ENCODE measurements at places on chromosomes 11 and 22. TPM values are rescaled to one million over a fixed set of nuclear protein-coding genes. Genes with fewer than 3 reads are reported as not detected.

The NAT10 gene
- total RNA-seq = 124 TPM

The ANKK1 gene
- total RNA-seq = 0.11 TPM

GRCh38 chr11:70001246-70001645, 76.9 kb upstream of the ANO1 start:
- no peak for DNase-seq

DNA sequence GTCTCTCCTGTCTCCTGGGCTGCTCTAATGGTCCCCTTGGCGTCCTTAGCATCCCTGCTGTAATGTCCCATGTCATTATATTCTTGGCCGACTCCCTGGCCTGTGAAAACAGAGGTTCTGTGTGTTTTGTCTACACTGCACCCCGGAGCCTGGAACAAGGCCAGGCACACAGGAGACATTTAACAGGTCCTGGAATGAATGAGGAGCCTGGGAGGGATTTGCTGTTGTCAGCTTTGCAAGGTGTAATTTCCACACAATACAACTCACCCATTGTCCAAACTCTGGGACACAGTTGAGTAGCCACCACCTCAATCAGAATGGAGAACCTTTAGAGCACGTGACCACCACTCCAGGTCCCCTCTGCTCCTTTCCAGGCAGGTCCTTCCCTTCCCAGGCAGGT, 14.9 kb upstream of the PDGFB start:
- no peak for DNase-seq
